CD8-positive, alpha-beta T cell (primary cell): ENCODE measurements at places on chromosomes 7 and 10. TPM values are rescaled to one million over a fixed set of nuclear protein-coding genes. Genes with fewer than 3 reads are reported as not detected.

Gene ST8SIA6
- not detected for total RNA-seq

DNA sequence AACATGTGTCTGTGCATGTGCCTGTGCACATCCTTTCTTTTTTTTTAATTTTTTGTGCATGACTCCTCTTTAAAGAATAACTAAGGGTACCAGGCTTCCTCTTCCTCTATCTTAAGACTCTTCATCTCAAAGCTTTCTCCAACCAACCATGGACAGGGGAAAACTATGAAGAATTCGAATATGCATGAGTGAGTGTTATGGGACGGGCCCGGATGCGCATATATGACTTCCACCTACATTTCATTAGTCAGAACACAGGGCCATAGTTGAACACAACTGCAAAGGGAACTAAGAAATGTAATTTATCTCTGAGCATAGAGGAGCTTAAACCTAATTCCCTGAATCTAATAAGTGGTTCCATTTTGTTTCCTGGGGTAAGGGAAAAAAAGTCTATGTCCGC, 270.3 kb upstream of the SORCS1 start:
- no peak for DNase-seq

Gene IFIT1B
- not detected for total RNA-seq

GRCh38 chr10:110311357-110311949, 6.7 kb upstream of the SMNDC1 start:
- DNase-seq, result no peak

Gene SLC37A3
- total RNA-seq, result 28.4 TPM
